Right ventricle myocardium inferior (tissue), 1 donor: ENCODE measurements at places on chromosomes 4 and X. TPM values are rescaled to one million over a fixed set of nuclear protein-coding genes. Genes with fewer than 3 reads are reported as not detected.

- no peak for DNase-seq
These were observed 14.0 kb upstream of the TTC29 start for GRCh38 chr4:146959692-146960091.

- DNase-seq, result no peak
These were observed 31.0 kb downstream of the PAGE1 start for GRCh38 chrX:49664824-49665223.

The AFF2 gene
- total RNA-seq, result 0.22 TPM

DNA sequence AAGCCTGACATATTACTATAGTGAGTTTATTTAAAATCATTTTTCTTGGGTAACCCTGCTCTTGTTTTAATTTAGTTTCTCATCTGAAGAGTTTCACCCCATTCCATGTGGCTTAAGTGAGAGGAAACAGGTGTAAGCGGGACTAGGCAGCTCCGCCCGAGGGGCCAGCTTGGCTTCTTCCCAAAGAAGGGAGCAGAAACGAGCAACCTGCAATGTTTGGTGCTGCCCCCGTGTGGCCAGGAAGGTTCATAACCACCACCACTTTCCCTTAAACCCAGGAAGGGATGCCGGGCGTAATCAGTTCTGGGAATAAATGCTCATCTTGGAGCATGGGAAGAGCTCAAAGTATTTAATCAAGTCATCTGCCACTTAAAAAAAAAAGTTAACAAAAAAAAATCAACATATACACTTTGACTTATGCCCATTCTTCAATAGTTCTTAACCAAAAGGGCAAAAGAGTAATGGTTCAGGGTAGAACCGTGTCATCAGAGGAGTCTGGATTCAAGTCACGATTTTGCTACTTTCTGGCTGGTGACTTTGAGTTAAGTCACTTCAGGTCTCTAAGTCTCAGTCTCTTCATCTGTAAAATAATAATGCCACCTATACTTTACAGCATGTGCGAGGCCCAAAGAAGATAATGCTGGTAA is 147.9 kb downstream of the NSUN7 start:
- peak; percentile 87 for DNase-seq

DNA sequence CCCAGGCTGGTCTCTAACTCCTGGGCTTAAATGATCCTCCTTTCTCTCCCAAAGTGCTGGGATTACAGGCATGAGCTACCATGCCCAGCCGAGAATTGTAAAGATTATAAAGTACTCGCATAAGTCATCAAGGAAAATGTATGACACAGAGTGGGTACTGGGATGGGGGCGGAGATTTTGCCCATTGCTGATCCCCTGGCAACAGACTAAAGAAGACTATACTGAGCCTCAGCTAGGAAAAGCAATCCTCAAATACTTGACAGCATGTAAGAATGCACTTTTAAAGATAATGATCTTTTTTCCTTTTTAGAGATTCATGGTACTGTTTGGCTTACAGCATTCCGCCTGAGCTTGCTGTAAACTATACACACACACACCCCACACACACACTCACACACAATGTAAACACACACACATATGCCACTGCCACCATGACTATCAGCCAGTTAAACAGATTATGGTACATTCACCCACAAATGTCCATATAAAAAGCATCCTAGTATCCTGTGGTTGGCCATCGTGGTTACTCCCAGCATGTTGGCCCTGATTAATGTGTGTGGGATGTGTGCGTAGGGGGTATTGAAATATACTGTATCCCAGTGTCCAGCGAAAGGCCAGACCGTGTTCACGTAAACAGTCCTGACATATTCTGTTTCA is 113.0 kb downstream of the AMELX start:
- DNase-seq, result peak; percentile 20

- DNase-seq, result no peak
These were observed 124.2 kb downstream of the ENOX2 start for GRCh38 chrX:130778773-130779172.

The IBSP gene
- total RNA-seq, result not detected
